ENCODE measurements at places on chromosomes 3 and 15.

GRCh38 chr15:72402726-72403125 is 4.6 kb downstream of the TMEM202 start:
- DNase-seq: no peak

DNA sequence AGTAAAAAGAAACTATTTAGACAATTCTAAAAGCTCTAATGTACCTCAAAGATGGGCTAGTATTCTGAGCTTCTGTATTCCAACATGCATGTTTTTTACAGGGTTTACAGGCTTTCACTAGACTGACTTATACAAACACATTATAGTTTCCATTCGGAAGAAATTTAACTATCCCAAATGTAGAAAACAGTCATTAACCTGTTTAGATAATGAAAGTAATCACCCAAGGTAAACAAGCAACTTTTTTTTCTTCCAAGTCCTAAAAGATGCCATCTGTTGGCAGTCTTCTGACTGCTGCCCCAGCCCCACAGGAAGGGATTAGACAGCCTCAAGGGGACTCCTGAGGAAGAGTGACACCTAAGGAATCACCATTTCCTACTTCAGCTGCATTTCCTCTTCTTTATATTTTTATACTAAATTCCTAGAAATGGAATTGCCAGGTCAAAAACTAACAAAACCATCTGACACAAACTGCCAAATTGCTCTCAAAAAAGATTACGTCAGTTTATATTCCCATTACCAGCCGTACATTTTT is 25.5 kb downstream of the SIN3A start:
- no peak for DNase-seq

DNA sequence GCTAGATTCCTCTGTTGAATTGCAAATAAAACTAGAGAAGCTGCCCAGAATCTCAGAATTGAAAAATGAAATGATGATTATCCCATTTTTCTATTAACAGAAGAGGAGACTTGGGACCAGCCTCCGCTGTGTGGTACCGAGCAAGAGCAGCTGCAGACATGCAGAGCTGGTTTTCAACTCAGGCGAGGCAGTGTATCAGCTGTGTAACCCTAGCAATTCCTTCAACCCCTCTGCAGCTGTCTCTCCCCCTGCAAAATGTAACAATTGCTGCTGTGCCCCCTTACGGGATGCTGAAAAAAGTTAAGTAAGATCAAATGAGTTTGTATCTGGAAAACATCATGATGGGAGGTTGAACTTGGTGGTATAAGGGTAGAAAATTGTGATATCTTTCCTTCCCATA is 98.5 kb upstream of the C3orf80 start:
- DNase-seq: no peak

GRCh38 chr3:1535361-1535760 is 442.5 kb downstream of the CNTN6 start:
- no peak for DNase-seq

DNA sequence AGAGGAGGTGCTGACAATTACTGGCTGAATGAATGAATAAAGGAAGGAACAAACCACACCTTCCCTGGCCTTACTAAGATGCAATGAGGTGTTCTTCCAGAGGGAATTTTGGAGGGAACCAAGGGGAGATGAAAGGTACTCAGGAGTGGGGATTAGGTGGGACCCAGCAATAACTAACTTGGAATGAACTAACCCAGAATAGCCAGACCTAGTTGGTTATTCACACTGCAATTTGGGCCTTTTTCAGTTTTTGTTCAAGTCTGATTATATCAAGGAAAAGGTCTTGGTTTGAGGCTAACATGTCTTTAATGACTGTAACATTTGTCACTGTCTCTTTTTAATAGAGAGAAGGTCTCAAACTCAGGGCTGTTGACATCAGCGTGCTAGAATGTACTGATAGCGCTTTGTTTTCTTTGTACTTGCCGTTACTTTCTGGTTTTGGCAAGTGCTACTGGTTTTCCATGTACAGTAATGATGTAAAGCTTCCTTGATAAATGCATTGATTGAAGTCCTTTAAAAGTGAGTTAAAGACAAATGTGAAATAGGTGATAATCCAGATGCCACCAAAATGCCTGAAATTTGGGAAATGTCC is 3.2 kb upstream of the PLXND1 start:
- DNase-seq: no peak

GRCh38 chr3:42031808-42032480 is 59.2 kb upstream of the TRAK1 start:
- no peak for DNase-seq

DNA sequence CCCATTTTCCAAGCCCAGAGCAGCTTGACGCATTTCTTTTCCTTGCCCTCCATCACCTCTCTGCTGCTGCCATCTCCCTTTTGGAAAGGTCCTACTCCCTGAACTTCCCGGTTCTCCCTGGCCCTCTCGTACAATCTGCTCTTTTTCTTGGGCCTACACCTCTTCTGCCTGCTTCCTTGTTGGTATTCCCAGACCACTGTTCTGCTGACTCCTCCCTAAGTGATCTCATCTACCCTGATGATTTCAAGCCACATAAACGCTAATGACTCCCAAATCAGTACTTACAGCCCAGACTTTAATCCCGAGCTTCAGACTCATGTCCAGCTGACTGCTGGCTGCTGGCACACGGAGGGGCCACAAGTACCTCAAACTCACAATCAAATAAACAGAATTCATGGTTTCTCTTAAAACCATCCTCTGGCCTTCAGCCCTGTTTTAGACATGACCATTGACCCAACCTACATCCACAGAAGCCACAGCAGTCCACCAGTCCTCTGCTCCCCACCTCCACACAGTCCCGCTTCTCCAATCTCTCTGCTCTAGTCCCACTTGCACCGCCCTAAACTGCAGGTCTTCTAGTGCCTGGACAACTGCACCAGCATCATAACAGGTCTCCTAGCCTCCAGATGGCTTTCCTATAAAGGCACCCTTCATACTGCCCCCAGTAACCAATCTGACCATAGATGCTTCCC is 57.6 kb downstream of the AAGAB start:
- no peak for DNase-seq

DNA sequence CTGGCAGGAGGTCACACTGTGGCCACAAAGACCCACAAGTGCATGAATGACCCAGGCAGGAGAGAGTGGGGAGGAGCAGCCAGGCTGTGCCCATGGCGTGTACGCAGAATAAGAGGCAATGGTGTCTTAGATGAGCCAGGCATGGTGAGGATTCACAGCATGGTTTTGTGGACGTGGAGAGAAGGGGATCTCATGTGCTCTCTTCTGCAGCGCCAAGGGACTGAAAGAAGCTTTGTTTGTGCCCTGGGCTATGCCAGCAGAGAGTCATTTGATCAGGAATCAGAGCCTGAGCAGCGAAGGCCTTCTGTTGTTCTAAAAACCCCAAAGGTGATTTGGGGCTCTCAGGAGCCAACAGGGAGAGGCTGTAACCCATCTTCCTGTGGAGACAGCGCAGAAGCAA is 18.7 kb upstream of the RPP14 start:
- DNase-seq: no peak

DNA sequence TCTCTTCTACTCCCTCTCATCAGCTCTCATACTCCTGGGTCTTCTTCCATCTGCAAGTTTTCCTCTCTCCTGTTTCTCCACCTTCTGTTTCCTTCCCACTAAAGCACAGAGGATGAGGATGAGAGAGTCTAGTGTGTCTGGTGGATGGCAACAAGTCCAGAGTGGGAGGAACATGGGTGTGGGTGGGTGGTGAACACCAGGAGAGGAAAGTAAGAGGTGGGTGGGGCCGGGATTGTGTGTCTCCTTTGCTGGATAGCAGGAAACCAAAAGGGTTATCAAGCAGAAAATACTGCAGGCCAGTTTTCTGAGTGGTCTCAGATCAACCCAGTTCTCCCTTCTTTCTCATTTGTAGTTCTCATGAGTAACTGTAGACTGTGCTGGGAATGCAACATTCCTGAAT is 52.9 kb upstream of the EPHB1 start:
- no peak for DNase-seq

GRCh38 chr3:8663177-8664061 is 18.8 kb upstream of the SSUH2 start:
- no peak for DNase-seq

DNA sequence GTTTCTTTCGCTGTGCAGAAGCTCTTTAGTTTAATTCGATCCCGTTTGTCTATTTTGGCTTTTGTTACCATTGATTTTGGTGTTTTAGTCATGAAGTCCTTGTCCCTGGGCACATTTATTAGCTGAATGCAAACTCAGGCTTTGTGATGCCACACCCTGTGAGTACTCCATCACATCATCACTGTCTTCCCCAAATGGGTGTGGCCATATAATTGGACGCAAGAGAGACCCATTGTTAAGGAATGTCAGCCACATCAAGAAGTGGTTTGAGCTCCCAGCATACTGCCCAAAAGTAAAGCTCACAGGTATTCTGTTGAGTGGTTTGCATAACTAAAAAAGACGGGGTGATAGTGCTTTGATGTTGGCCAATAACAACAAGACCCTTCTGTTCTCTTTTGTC is 245.7 kb downstream of the SV2B start:
- no peak for DNase-seq

DNA sequence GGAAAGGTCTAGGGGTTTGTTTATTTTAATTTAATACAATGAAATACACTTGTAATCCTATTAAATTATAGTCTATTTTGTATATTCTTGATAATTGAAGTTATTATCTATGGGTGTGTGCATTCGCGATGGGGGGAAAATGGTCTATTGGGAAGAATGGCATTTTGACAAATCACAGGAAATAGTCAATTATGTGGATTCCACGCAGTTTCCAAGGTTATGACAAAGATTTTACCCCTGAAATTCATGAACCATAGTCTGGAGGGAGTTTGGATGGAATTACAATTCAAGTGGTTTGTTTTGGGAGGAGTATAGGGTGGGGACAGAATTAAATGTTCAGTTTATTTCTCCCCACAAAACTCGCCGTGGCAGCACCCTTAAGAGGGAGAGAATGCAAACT is 66.5 kb downstream of the RBMS3 start:
- DNase-seq: no peak

GRCh38 chr3:101816215-101817149 is 32.8 kb upstream of the NFKBIZ start:
- DNase-seq: no peak

GRCh38 chr3:133769536-133769935 is 23.3 kb downstream of the TF start:
- DNase-seq: no peak

DNA sequence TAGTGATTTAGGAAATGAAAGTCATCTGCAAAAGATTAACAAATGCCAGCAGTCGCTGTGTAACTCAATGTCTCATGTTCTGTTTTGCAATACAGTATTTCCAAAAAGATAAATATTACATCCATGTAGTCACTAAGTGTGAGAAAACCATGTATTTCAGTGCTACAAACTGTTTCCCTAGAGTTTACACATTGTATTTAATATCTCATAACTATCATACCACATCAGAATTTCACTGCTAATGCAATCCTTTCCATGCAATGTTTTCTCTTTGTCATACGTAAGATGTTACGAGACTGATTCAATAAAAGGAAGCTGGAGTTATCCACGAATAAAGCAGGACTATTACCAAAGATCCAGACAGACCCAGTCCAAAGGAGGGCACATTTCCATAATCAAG is 269.4 kb downstream of the GBE1 start:
- DNase-seq: no peak

DNA sequence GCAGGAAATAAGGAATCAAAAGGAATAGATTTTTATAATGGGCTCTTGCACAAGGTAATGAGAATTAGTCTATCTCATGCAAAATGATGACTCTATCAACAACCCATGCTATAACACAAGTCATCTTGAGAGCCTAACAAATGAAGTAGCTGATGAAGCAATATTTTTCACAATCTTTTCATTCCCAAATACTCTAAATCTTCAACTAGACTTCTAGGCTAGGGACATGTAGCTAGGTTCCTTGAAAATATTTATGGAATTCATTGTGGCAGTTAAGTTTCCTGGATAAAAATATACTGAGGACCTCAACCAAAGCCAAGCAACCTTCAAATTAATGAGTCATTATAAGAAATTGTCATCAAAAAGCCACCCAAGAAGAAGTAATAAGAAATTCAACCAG is 55.4 kb downstream of the DCBLD2 start:
- no peak for DNase-seq

DNA sequence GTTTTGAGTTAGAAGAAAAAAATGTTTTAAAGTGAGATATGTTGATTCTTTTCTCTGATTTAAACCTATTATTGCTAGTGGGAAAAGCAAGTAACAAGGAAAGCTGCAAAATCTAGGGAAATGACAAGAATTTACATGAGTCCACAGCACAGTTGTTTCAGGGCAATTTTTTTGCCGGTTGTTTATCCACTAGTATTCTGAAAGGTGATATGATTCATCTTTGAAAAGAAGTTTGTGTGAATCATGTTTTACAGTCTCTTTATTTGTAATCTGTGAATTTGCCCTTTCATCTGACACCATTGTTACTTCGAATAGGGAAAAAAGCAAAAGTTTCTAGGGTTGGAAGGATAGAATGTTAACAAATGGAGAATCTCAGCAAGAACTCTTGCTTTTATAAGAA is 894.7 kb downstream of the OTOL1 start:
- DNase-seq: no peak

GRCh38 chr15:42110367-42110766 is 16.0 kb upstream of the PLA2G4D start:
- DNase-seq: no peak

GRCh38 chr3:45868213-45868612 is 18.1 kb upstream of the CCR9 start:
- no peak for DNase-seq

DNA sequence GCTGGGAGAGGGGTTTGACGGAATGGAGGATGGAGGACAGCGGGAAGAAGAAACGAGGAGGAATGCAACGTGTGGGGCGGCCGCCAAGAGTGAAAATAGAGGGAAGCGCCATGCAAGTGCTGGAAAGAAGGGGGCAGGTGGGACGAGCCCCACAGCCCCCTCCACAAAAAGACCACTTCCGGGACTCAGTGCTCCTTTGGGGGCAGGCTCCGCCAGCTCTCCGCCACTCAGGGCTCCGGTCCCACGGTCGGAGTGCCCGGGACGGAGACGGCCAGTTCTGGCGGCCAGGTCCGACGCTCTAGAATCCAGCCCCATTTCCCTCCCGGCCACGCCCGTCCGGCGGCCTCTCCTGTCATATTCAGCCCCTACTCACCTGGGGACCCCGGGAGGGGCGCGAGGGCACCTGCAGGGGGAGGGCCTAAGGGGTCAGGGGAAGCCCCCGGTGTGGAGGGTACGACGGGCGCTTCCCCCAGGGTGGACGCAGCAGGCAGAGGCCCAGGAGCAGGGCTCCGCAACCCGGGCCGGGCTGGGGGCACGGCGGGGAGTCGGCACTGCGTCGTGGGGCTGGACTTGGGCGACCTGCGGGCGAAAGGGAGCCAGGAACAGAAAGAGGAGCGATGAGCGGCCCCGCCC is 25.5 kb upstream of the CSPG4 start:
- no peak for DNase-seq

DNA sequence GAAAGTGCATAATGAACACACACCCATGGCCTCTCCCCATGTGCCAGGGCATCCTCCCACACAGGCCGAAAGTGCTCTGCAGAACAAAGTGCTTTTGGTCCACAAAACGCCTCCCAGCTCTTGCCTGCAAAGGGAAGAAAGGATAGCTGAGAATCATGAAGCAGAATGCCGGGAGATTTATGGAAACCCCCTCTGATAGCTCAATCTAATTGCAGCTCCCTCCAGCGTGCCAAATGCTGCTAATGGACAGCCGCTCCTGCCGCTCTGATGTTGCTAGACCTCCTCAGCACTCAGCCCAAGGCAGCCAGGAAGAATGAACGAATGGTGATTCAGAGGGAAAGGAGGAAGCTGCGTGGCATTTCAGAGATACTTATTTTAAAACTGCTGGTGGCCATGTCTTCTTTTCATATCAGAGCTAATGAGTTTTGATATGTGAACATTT is 145.3 kb downstream of the TJP1 start:
- DNase-seq: no peak

GRCh38 chr3:51176923-51177322 is 208.2 kb upstream of the MANF start:
- DNase-seq: no peak

Measured in activated T-cell treated with anti-CD3 and anti-CD28 coated beads, Interleukin-2, amount 50 U/mL, for 4 hours (primary cell).